ENCODE measurements at places on chromosomes 12 and 14.
A peak's percentile ranks its signal among the peaks of the same experiment; 100 is the strongest.

DNA sequence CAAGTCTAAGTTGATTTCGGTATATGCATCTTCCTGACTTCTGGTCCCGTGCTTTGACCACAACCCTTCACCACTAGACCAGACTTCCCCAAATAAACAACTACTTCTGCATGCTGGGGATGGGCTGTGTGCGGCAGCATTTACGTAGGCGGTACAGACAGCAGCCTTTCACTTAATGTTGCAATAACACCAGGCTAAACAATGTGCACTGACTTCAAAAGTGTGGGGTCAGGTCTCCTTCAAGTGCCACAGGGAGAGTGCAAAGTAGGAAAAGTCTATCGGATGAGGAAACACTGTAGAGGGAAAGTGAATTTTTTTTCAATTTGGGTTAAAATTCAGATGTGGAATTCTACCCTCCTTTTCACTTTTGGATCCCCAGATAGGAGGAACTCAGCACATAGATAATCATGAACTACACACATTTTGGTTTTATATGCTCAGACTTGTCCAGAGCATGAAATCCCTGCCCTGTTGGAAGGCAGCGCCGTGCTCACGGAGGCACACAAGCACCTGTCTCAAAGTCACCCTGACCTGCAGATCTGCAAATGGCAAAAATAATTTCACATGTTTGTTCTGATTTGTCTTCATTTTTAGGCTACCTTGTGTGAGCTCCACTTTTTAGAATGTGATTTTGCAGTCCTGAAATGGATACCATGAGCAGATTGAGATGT lies 3.6 kb upstream of the FOS start:
- no peak for DNase-seq
- H3K27ac ChIP-seq, result no peak overlapping the region
- H3K4me3 ChIP-seq, result no peak overlapping the region
- no peaks in the 10 kb centered on the region for H3K27me3 ChIP-seq
- H3K36me3 ChIP-seq, result peaks cover 7% of the 10 kb centered on the region
- H3K4me1 ChIP-seq, result peaks cover 32% of the 10 kb centered on the region

GRCh38 chr12:31120392-31121008 lies 46.8 kb downstream of the DDX11 start:
- no peak overlapping the region for H3K4me3 ChIP-seq
- DNase-seq, result peak; percentile 59
- H3K36me3 ChIP-seq, result no peaks in the 10 kb centered on the region

DNA sequence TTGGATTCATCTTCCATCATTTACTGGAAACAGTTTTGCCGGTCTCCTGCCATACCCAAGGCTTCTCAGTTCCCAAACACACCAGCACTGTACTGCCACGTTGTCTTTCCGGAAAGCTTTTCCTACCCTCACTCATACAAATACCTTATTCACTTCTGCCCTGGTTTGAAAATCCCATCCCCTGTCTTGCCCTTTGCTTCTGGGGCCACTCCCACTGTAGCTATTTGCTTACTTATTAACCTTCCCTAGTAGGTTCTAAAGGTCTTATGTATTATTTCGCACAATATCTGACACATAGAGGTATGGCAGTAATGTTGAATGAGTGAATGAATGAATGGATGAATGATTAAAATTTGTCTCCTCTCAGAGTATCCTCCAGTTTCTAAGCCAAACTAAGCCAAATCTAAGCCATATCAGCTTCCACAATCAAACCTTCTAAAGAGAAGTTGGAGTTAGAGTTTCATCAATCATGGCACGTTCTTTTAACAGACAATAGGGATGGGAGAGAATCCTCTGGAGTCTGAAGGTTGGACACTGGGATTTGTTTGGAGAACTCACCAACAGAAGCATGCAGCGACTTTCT lies 18.6 kb downstream of the TSPAN8 start:
- H3K36me3 ChIP-seq, result no peaks in the 10 kb centered on the region
- H3K27ac ChIP-seq, result no peak overlapping the region

GRCh38 chr12:110546339-110546738 lies 36.8 kb downstream of the PPTC7 start:
- H3K4me3 ChIP-seq, result no peak overlapping the region
- DNase-seq, result peak; percentile 72
- no peaks in the 10 kb centered on the region for H3K36me3 ChIP-seq
- peaks cover 24% of the 10 kb centered on the region for H3K4me1 ChIP-seq
- no peaks in the 10 kb centered on the region for H3K27me3 ChIP-seq
- peak overlapping the region; percentile 3 for H3K27ac ChIP-seq

DNA sequence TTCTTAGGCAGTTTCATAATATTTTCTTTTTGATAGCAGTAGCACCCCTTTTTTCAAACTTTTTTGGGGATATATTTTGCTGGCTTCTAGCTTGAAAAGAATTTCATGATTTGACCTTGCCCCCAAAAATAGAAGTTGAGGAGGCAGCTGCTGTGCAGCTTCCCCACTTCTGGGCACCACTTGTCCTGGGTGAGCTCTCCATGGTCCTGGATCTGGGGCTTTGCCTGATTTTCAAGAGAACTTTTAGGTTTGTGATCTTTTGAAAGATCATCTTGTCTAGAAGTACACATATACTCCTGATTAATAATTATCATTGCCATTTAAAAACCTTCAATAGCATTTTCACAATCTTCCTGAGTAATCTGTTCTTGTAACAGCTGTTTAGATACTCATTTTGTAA lies 271.6 kb downstream of the NPAS3 start:
- no peaks in the 10 kb centered on the region for H3K27me3 ChIP-seq
- no peaks in the 10 kb centered on the region for H3K4me1 ChIP-seq
- DNase-seq, result no peak
- H3K36me3 ChIP-seq, result no peaks in the 10 kb centered on the region
- no peak overlapping the region for H3K27ac ChIP-seq

DNA sequence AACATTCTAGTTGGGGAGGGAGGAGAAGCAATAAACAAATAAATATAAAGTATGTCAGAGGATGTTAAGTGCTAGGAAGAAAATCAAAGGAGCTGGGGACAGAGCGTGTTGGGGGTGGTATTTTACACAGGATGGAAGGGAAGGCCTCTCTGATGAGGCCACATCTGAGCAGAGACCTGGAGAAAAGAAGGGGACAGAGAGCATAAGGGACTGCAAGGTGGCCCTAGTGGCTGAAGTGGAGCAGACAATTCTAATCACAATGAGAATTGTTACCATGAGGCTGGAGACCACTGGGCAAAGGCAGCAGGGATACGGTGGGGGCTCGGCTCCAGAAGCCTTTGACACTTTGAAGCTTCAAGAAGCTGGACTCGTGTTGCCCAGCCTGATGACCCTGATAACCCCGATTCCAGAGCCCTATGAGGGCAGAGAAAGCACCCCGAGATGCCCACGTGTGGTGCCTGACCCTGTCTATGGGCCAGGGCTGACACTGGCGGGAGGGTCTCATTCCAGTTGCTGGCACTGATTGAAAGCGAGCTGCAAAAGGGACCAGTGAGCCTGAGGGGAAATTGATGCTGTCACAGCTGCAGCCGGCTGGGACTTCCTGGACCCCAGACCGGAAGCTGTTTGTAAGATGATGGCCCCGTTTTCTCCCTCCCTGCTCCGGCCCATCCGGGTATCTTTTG lies 169.1 kb downstream of the RBM19 start:
- DNase-seq, result no peak
- no peaks in the 10 kb centered on the region for H3K4me1 ChIP-seq
- H3K4me3 ChIP-seq, result no peak overlapping the region
- H3K27ac ChIP-seq, result no peak overlapping the region

DNA sequence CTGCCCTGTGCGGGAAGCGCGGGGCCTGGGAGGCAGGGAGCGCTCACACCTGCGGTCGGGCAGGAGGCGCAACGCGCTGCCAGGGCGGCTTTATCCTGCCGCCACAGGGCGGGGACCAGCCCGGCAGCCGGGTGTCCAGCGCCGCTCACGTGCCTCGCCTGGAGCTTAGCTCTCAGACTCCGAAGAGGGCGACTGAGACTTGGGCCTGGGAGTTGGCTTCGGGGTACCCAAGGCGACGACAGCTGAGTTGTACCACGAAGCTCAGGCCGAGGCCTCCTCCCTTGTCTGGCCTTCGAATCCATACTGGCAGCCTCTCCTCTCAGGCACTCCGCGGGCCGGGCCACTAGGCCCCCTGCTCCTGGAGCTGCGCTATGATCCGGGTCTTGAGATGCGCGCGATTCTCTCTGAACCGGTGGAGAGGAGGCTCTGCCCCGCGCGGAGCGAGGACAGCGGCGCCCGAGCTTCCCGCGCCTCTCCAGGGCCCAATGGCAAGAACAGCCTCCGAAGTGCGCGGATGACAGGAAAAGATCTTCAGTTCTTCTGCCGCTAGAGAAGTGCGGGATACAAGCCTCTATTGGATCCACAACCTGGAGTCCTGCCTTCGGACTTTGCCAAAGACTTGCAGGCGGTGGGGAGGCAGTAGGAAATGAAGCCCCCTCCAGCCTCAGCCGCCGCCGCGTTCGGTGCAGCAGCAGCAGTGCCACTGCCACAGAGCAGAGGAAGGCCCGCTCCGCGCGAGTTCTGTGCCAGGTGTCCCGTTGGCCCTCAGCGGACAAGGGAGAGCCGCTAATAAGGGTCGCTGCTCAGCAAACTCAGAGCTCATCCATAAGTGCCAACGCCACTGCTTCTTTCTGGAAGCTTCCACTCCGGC lies 6.8 kb downstream of the SIX1 start:
- H3K27ac ChIP-seq, result no peak overlapping the region
- H3K4me1 ChIP-seq, result peaks cover 40% of the 10 kb centered on the region
- DNase-seq, result no peak

DNA sequence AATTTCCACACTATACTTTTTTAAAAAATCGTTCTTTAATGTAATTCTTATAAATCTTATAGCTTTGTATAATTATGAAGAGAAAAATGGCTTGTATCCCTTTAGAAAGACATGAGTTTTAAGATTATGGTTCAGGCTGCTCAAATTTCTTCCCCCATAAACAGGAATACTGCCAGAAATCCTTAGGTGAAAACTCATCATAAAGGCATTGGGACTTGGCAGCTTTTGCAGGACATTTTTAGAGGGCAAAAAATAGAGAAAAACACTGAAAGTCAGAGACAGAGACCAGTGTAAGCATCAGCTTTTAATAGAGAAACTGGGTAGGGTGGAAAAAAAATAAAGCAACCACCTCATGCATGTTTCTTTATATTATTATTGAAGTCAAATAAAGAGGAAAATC lies 29.1 kb downstream of the LRRK2 start:
- peak; percentile 18 for DNase-seq
- H3K4me3 ChIP-seq, result no peak overlapping the region
- H3K36me3 ChIP-seq, result no peaks in the 10 kb centered on the region
- H3K27me3 ChIP-seq, result no peaks in the 10 kb centered on the region

DNA sequence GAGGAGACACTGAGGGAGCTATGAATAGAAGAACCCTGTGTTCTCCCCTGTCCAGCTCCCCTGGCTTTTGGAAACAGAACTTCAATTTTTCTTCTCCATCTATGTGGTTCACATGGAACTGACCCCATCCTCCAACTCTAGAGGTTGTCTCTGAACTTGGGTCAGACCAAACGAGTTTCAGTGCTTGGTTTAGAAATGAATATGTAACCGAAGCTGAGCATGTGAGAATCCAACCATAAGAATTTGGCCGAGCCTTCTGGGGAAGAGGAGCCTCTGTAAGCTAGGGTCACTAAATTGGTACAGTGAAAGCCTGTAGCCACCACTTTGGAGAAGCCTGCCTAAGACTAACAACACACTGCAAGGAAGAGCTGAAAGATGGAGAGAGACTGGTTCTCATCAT lies 464.4 kb downstream of the ZFP36L1 start:
- H3K36me3 ChIP-seq, result no peaks in the 10 kb centered on the region
- H3K27me3 ChIP-seq, result no peaks in the 10 kb centered on the region
- H3K27ac ChIP-seq, result no peak overlapping the region

DNA sequence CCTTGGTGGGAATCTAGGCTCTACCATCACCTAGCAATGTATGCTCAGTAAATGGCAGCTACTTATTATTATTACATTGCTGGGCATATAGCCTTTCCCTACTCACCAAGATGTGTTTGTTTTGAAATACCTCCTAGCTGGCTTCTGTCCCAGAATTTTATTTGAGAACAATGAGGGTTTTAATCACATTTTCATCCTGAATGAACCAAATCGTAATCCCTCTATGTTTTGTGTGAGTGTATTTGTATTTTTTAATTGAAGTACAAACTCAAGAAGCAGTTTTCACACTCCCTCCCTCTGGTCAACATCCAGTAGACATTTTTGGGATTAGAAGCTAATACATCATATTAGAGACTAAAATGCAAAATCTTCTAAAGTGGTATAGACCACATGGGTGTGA lies 7.6 kb downstream of the SLC7A8 start:
- DNase-seq, result no peak
- H3K4me1 ChIP-seq, result peaks cover 31% of the 10 kb centered on the region
- no peak overlapping the region for H3K4me3 ChIP-seq

GRCh38 chr14:99777951-99778350 lies 15.3 kb upstream of the EML1 start:
- no peak overlapping the region for H3K27ac ChIP-seq
- no peaks in the 10 kb centered on the region for H3K27me3 ChIP-seq
- DNase-seq, result no peak
- H3K36me3 ChIP-seq, result no peaks in the 10 kb centered on the region
- H3K4me3 ChIP-seq, result no peak overlapping the region

DNA sequence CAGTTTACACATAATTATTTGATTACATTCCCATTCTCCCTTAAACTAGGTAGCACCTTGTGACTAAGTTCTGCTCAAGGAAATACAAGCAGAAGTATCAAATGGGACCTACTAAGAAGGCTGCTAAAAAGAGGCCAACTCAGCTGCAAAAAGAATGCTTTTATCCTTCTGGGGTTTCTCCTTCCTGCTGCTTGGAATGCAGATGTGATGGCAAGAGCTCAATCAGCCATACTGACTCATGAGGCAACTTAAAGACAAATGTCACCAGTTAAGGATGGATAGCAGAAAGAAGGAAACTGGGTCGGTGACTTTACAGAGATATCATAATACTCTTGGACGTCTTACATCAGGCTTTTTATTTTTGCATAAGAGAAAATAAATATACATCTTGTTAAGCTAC lies 38.0 kb upstream of the RAP1B start:
- H3K27ac ChIP-seq, result no peak overlapping the region
- no peaks in the 10 kb centered on the region for H3K36me3 ChIP-seq
- no peaks in the 10 kb centered on the region for H3K4me1 ChIP-seq
- no peak for DNase-seq

- H3K27ac ChIP-seq, result peak overlapping the region; percentile 82
- peak; percentile 95 for DNase-seq
- H3K27me3 ChIP-seq, result no peaks in the 10 kb centered on the region
- no peaks in the 10 kb centered on the region for H3K36me3 ChIP-seq
- H3K4me1 ChIP-seq, result peaks cover 24% of the 10 kb centered on the region
Observed at GRCh38 chr14:96176811-96177211, 27.8 kb upstream of the BDKRB2 start.

DNA sequence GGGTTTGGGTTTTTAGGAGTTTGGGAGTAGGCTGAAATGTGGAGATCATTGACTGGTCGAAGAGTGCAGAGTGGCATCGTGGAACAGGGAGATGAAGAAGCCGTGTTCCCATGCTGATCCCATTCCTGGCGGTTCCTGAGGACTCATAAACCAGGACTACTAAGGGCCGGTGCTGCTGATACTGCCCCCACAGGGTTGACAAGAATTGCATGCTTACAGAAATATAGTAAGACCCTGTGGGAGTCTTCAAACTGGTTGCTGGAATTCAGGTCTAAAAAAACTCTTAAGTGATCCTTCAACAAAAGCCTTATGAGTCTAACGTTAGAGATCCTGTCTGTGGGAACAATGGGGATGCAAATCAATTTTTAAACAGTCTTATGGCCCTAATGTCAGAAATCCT lies 64.0 kb upstream of the ARHGAP5 start:
- H3K4me1 ChIP-seq, result peaks cover 13% of the 10 kb centered on the region
- H3K36me3 ChIP-seq, result no peaks in the 10 kb centered on the region
- no peaks in the 10 kb centered on the region for H3K27me3 ChIP-seq
- DNase-seq, result no peak

GRCh38 chr12:79367032-79367589 lies 323.7 kb downstream of the PAWR start:
- no peak overlapping the region for H3K4me3 ChIP-seq
- no peaks in the 10 kb centered on the region for H3K27me3 ChIP-seq
- DNase-seq, result no peak
